ENCODE measurements at places on chromosomes 16 and 17.

- no peak for DNase-seq
These were observed 38.8 kb downstream of the TMC6 start for GRCh38 chr17:78089576-78090281.

DNA sequence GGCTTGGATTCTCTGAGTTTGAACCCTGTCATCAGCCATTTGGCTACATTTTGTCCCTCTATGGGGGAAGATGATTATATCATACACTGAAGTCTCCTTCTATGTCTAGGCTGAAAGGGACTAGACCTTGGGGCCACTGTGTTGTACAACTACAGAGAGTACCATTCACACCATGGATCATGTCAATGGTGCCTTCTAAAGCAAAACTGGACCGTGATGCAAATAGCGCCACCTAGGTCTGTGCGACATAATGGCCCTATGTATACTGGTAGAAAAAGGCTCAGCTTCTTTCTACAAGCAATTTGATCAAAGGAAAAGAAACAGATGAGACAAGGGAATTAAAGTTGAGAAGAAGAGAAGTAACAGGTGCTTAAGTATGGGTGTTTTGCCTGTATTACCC lies 100.7 kb downstream of the LYRM1 start:
- no peak for DNase-seq

GRCh38 chr17:57746221-57746620 lies 1.1 kb upstream of the CCDC182 start:
- DNase-seq: no peak

DNA sequence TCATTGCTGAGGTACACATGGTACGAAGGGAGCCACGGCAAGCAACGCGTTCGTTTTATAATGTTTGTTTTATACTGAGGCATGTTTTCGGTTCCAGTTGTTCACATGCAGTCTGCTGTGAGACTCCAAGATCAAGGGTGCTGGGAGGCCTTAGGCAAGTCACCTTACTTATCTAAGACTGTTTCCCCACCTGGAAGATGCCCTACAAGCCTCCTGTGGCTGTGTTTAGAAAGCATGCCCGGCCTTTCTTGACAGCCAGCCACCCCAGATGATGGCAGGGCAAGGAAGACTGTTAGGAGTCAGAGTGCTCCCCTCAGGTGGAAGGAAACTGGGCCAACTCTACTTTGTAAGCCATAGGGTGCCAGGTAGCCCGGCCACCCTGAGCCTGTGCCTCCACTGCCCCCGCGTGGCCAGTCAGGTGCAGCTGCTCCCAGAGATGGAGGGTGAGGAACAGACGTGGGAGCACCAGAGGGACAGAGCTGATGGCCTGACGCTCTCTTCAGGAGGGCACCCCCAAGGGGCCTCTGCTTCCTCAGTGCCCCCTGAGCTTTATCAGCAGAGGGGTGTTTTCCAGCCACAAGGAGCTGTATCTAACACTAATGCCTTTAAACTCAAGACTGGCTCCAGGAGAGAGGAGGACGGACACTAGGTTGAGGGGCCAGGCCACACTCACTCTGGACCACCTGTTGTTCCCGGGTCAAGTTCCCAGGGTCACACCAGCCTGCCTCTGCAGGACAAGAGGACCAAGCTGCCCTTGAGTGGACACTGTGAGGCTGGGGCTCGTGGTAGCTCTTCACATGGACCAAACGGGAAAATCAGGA lies 5.4 kb downstream of the NAT9 start:
- no peak for DNase-seq

GRCh38 chr17:17042851-17043460 lies 699 bp downstream of the MPRIP start:
- DNase-seq: no peak

Measured in foreskin keratinocyte (primary cell).